ENCODE measurements at places on chromosomes 3 and 15.
A peak's percentile ranks its signal among the peaks of the same experiment; 100 is the strongest.

DNA sequence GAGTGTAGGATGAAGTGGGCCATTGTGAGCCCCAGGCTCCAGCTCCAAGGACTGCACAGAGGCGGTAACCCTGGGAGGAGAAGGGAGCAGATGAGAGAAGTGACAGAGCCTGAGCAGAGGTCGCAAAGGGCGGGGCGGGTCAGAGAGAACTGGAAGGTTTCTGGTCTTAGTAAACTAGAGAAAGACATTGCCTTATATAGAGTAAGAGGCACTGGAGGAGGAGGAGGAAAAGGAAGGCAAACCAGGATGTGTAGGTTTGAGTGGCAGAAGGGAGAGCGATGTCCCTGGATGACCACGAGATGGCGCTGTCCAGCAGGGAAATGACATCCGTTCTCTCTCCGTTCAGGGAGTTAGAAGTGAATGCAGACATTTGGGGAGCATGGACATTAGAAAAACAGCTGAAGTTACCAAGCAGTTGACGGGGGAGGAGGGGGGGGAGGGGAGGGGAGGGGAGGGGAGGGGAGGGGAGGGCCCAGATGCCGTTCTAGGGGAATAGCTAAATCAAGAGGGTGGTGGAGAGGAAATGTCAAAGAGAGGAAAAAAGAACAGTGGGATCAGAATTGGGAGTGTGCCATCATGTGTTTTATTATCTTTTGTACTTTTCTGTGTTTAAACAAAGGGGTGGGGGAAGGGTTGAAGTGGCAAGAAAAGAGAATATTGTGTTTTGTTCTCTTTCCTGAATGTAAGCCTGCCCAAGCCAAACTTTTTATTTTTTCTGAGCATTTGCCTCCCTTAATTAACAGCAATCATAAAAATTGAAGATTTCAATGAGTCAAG is 48.8 kb downstream of the STARD5 start:
- DNase-seq = peak; percentile 71

GRCh38 chr3:55923207-55923606 is 436.1 kb upstream of the WNT5A start:
- no peak for DNase-seq

DNA sequence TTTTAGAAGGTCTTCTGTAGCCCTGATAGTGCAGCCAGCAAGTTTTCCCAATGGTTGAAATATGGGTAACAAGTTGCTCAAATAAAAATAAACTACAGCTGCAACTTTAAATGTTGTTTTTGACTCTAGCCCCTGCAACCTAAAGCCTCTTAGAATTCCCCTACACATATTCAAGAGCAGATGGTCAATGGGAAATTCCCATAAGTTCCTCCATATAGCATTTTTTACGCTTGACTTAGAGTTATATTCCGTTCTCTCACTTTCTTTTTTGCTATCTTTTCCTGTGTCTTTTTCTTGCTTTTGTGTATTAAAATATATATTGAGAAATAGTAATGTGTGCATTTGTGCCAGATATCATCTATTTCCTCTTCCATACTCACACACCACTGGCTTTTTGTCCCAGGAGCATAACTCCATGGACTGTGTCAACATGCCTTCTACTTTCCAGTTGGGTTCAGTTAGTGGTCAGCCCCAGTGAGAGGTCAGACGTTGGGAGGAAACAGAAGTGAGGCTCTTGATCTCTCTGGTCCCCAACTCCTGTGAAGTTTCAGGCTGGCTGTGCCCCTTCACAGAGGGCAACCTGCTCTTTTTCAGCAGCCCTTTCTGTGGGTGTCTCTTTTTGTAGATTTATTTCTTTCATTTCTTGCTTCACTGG is 63.3 kb upstream of the TP63 start:
- DNase-seq = no peak

DNA sequence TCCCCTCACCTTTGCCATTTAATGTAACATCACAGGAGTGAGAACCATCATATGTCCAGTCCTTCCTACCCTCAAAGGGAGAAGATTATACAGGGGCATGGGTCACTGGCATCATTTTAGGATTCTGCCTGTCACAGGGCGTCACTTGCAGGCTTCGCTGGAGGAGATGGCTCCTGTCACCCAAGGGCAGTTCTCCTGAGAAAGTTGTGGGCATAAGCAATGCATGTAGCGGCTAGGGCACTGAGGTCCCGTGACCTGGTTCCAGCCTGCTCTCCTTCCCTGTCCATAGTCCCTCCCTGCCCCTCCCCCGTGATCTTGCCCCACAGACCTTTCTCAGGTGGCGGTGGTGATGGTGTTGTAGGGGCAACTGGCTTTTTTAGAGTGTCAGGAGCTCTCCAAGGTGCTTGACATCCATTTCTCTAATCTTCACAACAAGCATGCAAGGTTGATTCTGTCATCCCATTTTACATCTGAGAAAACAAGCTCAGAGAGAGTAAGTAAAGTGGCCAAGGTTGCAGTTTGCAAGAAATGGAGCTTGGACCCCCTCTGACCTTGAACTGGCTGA is 241.5 kb upstream of the CTDSPL start:
- DNase-seq = no peak

GRCh38 chr3:31275038-31275572 is 257.6 kb upstream of the STT3B start:
- DNase-seq = no peak

DNA sequence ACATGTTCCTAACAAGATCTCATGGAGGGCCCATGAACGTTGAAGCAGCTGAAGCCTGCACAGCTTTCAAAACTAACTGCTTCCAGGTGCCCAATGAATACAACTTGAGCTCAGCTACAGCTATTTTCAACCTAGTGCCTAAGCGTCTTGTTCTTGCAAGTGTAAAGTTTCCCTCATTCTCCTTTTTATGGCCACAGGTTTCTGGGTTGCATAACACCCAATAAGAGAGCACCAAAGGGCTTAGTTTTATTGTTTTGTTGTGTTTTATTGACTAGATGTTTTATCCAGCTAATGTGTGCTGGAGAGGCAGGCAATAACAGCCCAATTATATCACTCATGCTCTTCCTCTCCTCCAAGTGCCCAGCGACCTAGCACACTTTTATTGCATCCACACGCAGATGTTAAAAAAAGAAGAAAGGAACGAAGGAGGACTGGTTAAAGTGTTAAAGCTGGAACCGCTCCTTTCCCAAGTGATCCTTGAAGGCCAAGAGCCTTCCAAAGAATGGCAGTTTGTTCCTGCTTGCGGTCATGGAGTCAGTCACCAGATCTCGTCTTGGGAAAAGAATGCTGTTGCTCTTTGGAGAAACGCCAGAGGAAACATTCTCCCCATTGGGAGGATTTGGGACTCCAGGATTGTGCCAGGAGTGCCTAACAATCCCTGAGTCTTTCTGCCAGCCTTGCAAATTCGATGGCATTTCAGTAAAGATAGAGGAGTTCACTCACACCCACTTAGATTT is 156.9 kb downstream of the MEX3B start:
- DNase-seq = no peak

- DNase-seq = no peak
Measured at GRCh38 chr3:23808525-23808924, 2.8 kb downstream of the UBE2E1 start.

DNA sequence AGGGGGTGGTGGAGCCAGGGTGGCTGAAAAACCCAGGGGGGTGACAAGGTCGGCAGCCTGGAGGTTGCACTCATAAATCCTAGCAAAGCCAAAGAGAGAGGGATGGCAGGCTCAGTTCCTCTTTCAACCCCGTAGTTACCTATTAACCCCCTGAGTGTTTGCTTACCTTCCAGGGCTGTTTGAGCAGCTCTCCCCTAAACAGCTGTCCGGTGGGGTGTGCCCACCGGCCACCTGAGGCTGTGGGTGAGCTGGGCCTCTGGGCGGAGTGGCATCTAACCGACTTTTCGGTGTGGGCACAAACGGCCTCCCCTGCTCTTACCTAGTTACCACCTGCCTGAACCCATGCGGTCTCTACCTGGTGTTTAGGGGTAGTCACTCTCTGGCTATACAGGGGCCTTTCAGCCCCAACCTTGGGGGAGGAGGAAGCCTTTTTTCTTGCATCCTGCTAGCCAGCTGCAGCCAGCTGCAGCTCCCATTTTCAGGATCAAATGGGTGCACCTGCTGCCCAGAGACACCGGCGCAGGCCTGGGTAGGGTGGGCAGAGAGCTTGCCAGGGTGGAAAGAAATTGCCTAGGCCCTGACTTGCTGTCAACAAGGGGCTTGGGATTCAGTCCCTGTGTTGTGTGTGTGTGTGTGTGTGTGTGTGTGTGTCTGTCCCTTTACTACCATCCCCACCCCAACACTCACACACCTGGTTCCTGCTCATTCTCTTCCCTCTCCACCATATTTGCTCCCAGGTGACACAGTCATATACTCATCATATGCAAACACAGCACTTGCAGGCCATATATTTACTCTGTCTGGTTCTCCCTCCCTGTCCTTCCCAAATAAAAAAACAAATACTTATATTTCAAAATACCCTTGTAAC is 3.7 kb downstream of the DLL4 start:
- DNase-seq = no peak

- no peak for DNase-seq
Measured at GRCh38 chr3:112486811-112487505, 12.3 kb downstream of the BTLA start.

GRCh38 chr3:115581362-115582135 is 41.8 kb upstream of the GAP43 start:
- no peak for DNase-seq

GRCh38 chr15:80180986-80181385 is 28.2 kb downstream of the FAH start:
- no peak for DNase-seq

DNA sequence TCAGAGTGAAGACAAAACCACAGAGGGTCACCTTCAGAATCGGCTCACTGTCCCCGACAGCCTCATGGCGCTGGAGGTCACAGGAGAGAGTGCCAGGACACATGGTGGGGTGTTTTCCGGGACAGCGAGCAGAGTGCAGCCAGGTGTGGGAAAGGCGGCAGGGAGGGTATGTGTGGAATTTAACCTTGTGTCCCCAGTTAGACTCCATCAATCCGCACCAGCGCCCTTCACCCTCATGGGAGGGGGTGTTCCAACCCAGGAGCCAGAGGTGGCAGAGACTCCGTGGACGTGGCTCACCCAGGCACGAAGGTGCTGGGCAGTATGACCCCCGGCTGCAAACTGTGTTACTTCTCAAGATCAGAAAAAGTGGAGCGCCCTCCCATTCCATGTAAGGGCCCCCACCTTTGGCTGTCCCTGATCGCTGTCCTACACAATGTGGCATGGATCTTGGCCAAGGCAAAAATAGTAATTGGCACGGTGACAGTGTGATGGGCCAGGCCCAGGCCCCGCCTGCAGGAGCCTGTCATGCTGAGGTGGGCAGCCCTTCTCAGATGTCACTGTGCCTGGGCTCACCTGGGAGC is 190.3 kb downstream of the XXYLT1 start:
- DNase-seq = no peak

DNA sequence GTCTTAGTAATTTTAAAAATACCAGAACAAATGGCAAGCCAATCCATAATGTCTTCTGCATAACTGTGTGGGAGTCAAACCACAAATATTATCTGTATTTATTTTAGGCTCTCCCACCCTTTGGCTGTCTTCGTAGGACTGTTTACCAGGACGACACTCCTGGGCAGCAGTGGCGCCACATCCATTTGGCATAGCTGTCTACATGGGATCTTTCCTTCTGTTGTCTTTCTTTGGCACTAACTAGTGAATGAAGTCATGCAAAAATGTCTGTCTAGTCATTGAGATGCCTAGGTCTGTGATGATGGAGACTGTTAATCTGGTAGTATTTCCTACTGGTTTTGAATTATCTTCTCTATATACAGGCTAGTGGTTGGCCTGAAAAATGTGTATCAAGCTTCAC is 54.0 kb upstream of the CHMP2B start:
- DNase-seq = no peak

- no peak for DNase-seq
Measured at GRCh38 chr3:133573629-133574194, at the start of gene CDV3. CDV3 (plus strand) TSS chr3:133573686; CDS start chr3:133574045, 359 bp downstream.

- DNase-seq = no peak
Measured at GRCh38 chr3:144270100-144270499, 298.5 kb downstream of the DIPK2A start.

DNA sequence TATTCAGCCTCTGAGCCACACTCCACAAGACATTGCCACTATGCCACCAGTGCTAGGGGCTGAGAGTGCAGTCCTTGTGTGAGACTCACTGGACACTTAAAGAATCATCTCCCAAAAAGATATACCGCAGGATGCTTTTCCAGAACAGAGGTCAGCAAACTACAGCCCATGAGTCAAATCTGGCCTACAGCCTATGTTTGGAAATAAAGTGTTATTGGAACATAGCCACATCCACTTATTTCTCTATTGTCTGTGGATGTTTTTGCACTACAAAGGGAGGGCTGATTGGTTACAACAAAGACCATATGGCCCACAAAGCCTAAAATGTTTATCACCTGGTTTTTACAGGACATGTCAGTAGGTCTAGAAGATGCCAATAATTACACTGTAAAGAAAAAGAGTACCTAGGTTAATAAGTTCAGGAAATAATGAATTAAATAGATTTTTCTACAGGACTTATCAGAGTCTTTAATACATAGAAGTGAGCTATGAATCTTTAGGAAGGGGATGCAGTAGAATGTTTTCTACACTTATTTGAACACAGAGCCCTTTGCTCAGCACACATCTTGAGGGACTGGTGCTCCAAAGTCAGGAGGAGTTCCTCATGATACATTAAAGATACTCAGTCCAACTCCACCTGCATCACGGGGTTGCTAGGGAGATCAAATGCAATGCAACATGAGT is 26.3 kb downstream of the SRGAP3 start:
- DNase-seq = no peak

DNA sequence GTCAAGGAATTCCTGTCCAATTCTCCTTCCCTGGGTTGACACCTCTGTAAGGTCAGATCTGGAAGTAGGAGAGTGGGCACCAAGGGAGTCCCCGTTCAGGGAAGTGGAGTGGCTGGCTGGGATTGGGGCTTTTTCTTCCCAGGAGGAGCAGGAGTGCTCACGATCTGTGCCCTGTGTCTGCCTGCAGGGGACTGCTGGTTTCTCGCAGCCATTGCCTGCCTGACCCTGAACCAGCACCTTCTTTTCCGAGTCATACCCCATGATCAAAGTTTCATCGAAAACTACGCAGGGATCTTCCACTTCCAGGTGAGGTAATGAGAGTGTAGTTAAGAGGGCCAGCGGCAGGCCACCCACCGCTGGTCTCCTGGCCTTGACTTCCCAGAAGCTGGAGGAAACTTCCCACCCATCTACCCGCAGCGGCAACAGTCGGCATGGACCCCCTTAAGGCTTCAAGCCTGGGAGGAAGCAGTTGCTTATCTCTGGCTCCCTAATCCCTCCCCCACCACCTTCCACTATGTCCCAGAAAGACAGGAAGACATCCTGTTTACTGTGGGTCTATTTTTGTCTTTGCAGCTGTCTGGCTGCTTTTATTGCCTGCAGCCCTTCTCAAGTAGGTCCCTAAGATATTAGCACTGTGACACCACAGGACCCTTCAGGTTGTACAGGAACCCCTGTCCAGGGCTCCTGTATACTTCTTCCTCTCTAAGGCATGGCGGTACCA is 26.8 kb downstream of the CAPN3 start:
- DNase-seq = no peak
